Urothelium cell line (cell line): ENCODE measurements at places on chromosomes 6 and 20.

- no peak for DNase-seq
These were observed 25.3 kb downstream of the BMP2 start for GRCh38 chr20:6792789-6793188.

DNA sequence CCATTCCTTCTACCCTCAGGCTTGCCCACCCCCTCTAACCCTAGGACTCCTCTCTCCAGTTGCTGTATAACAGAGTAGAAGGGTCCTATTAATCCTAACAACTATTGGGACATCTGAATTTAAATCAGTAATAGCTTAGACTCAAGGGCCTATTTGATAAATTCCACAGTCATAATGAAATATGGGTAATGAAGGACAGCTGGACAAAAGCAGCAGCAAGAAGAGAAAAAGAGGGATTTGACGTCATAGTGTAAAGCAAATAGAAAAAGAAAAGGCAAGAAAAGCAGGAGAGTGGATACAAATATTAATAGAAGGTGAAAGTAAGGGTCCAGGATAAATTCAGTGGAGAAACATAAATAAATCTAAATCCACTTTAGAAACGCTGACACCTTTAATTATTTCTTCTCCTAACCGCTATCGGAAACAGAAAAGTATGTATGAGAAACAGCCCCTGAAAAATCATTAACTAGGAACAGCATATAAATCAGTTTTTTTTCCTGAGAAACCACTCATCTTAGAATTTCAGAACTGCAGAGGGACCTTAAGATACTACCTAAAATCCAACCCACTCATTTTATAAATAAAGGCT, 12.8 kb downstream of the FKBP5 start:
- no peak for DNase-seq

GRCh38 chr20:53949319-53949839, 121.0 kb downstream of the BCAS1 start:
- peak; percentile 92 for DNase-seq

GRCh38 chr6:17845598-17845997, 138.9 kb upstream of the NUP153 start:
- no peak for DNase-seq

- no peak for DNase-seq
These were observed 2.3 kb downstream of the FAM184A start for GRCh38 chr6:119076173-119076572.

GRCh38 chr6:32623693-32624092, 13.5 kb upstream of the HLA-DQA1 start:
- DNase-seq: no peak

DNA sequence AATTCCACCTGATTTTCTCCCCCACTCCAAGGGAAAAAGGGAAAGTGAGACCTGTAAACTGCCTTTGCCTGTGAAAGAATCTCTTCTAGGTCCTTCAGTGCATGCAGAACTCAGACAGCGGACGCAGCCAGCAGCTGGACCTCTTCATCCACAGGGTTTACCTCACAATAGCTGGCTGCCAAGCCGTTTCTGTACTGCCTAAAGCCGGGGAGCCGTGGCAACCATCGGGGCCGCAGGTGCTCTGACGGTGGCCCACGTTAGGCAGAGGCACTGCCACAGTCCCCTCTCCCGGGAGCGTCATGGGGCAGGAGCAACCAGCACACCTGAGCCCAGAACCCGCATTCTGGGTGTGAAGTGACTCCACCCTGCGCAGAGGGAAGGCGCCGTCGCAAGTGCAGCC, 206.1 kb downstream of the TTLL2 start:
- no peak for DNase-seq

GRCh38 chr20:53216478-53216855, 244.3 kb downstream of the TSHZ2 start:
- no peak for DNase-seq

DNA sequence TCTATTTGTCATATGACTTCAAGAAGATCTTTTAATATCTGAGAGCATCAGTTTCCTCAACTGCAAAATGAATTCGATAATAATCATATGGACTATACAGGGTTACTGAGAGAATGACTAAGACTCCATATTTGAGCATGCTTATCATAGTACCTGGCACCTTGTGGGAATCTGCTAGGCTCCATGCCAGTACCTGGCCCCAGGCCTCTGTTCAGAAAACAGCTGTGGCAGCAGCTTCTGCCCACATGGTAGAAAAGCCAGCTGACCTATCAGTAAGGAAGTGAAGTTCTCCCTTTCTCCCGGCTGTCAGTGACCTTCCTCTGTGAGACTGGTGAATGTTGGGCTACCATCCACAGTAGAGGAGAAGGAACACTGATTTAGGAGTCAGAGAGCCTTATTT, 574.9 kb upstream of the CHD6 start:
- DNase-seq: no peak

DNA sequence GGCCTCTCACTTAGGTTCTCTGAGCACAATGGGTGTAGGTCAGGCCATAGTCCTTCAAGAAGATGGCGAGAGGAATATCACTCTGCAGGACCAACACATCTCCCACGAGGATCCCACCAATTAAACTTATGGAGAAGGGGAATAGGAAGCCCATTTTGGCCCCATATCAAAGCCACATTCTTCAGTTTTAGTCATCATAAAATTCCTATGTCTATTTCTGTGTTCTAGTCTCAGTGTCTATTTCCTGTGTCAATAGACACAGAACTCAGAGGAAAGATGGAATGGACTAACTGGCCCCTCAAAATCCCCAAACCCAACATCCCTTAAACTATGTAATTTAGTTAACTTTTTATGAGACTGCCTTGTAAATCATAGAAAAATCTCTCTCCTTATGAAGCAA, 216.8 kb downstream of the HACE1 start:
- DNase-seq: peak; percentile 8

DNA sequence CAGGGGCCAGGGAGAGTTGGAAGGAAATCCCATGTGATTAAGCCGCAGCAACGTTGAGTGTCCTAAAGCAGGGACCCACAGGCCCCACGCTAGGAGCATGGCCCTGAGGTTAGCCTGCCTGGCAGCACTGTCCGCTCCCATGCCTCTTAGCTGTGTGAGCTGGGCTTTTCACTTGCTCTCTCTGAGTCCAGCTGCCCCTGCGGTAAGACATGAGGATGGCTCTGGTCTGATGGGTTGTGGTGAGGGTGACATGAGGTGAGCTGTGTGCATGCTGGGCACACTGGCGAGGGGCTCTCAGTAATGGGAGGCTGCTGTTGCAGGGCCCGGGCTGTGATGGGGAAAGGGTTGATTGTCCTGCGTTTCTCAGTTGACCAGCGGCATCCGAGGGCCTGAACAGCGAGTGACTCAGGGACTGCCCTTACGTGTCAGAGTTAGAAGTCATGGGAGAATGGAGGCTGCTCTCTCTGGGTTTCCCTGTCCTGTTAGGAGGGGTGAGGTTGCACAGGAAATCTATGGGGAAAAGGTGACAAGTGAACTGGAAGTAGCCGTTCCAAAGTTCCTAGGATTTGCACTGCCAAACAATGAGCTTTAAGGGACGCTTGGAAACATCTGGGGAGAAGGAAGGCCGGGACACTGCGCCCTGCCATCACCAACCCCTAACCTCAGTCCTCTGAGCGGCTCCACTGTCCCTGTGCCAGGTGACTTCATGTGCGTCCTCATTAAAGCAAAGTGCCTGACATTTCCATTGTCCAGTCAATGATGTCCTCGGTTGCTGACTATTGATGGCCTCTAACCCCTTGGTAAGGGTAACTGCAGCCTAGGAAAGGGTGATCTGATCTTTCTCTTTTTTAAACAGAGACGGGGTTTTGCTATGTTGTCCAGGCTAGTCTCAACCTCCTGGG, 51.3 kb downstream of the ADNP start:
- no peak for DNase-seq

DNA sequence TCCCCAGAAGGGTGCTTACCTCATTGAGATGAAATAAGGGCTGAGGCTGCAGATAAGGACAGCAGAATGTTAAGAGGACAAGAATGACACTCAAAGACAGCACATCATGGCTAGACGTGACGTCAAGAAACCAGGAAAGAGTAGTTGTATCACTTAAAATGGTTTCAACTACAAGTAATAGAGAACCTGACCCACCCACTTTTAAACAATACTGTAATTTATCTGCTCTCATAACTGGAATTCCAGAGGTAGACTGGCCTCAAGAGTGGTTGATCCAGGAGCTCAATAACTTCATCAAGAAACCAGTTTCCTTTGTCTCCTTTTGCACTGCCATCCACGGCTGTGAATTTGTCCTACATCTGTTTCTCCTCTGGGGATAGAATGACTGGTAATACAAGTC, 187.1 kb downstream of the EYA4 start:
- DNase-seq: no peak

GRCh38 chr6:100488244-100488643, 23.5 kb upstream of the SIM1 start:
- DNase-seq: no peak

GRCh38 chr6:14804001-14804784, 441.7 kb upstream of the JARID2 start:
- DNase-seq: no peak

- DNase-seq: no peak
These were observed 1.2 kb downstream of the HBS1L start for GRCh38 chr6:135053406-135053805.

- peak; percentile 90 for DNase-seq
These were observed at the start of gene STMN3 for GRCh38 chr20:63653041-63653973. STMN3 (minus strand) TSS chr20:63653424; CDS start chr20:63653345, 79 bp downstream.

DNA sequence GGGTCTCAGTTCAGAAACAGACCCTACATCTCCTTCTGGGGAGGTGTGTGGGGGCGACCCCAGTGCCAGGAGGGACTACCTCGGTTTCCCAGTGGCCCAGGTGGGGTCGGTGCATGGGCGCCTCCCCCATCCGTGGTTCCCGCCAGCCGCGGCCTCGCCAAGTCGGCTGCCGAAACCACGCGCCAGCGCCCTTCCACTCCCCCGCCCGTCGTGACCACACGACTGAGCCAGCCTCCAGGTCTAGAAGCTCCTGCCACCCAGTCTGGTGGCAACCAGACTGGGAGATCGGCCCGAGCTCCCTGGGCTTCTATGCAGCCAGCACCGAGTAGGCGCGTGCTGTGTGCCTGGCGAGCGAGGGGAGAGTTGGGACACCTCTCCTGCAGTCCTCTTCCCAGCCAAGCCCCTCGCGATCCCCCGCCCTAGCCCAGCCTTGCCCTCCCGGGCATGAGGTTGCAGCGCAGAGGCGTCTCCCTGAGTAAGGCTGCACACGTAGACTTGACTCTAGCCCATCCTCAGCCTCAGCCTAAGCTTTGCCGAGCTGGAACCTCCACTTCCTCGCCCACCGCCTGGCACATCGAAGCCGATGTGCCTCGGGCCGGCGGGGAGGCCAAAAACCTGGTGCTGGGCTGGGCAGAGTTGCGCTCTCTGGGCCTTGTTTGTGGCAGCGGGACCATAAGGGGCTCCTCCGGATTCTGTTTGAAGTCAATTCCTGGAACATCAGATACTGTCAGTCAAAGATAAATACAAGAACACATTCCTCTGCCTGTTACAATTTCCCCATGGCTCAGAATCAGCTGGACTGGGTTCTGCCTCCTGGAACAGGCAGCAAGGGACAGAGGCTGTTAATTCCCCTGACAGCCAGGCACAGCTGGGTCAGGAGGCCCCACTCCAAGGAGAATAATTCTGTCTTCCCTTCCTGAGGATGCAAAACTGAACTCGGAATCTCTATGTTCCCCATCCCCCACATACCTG, 1.5 kb upstream of the CPNE5 start:
- no peak for DNase-seq

- DNase-seq: no peak
These were observed 131.8 kb upstream of the MLN start for GRCh38 chr6:33935439-33936080.

- no peak for DNase-seq
These were observed 60.1 kb upstream of the KHDRBS2 start for GRCh38 chr6:62345962-62346689.

- DNase-seq: no peak
These were observed 64.7 kb downstream of the AK9 start for GRCh38 chr6:109626311-109626710.

- DNase-seq: no peak
These were observed 101.8 kb upstream of the MAP7 start for GRCh38 chr6:136651982-136652381.

DNA sequence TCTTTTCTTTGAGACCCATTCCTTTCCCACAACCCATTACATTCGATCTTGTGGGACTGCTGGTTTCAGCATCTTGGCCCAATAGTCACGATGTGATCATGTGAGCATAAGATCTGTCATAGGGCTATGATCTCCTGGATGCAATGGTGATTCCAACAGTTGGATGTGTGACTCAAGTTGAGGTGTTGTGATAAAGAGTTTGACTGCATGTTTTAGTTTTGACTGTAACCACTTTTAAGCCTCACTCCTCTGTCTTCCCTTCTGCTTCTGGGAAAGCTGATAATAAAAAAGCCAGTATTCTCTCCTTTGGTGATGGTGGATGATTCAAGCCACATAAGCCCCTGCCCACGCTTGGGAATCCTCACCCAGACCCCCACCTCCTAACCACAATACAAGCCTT, 117.0 kb upstream of the ASCC3 start:
- no peak for DNase-seq

GRCh38 chr6:21868226-21868625, 274.7 kb downstream of the SOX4 start:
- DNase-seq: no peak

GRCh38 chr6:84536885-84537638, 227.3 kb downstream of the TBX18 start:
- no peak for DNase-seq

DNA sequence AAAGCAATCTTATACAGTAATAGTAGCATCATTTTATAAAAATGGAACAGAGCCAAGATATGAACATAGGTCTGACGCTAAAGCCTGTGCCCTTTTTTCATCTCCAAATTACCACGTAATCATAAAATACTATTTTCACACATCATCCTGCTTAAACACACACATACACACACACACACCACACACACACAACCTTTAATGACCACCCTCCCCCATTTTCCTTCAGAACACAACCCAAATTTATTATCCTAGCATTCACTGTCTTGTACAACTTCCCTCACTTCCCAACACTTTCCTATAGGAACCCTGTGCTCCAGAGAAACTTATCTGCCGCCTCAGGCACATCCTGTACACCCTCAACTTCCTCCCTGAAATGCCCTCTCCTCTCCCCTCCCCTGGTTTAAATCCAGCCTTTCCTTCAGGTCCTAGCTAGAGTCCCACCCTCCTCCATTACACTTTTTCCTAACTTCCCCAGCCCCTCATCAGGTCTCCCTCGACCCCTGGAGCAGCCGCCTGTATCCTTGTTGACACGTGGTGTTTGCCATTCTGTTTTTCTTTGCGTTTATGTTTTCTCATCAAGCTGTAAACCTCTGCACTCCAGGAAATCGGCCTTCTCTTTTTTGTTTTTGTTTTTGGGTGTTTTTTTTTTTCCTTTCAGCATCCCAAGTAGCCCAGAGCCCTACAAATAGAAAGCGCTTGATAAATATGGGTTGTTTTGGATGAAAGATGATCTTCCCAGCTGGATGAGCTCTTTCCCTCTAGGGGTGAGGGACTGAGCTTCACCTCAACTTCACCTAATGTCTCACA, 968 bp upstream of the MMP24 start:
- no peak for DNase-seq
